ENCODE measurements at places on chromosomes 2 and 18. TPM values are rescaled to one million over a fixed set of nuclear protein-coding genes. Genes with fewer than 3 reads are reported as not detected.

The ACTR3 gene
- 225 TPM for total RNA-seq

- DNase-seq = no peak
- H3K36me3 ChIP-seq = no peaks in the 10 kb centered on the region
- no peaks in the 10 kb centered on the region for H3K4me1 ChIP-seq
Observed at GRCh38 chr2:109382951-109383350, 230.8 kb downstream of the SEPTIN10 start.

- no peaks in the 10 kb centered on the region for H3K36me3 ChIP-seq
- no peak overlapping the region for H3K27ac ChIP-seq
- H3K27me3 ChIP-seq = peaks cover 10% of the 10 kb centered on the region
- no peaks in the 10 kb centered on the region for H3K4me1 ChIP-seq
- DNase-seq = no peak
Observed at GRCh38 chr2:236705295-236706105, 135.9 kb downstream of the ACKR3 start.

GRCh38 chr2:17935242-17935885 is 56.9 kb downstream of the KCNS3 start:
- no peaks in the 10 kb centered on the region for H3K36me3 ChIP-seq
- H3K4me3 ChIP-seq = no peak overlapping the region
- H3K27me3 ChIP-seq = no peaks in the 10 kb centered on the region
- DNase-seq = no peak
- H3K27ac ChIP-seq = no peak overlapping the region
